ENCODE measurements at places on chromosomes 2 and 18.

GRCh38 chr2:222439692-222440091 is 15.3 kb downstream of the SGPP2 start:
- DNase-seq, result no peak

- DNase-seq, result no peak
These were observed 20.6 kb downstream of the TEX44 start for GRCh38 chr2:231613331-231613662.

GRCh38 chr2:53786352-53786704 is 425 bp downstream of the ASB3 start:
- no peak for DNase-seq

- no peak for DNase-seq
These were observed 29.4 kb downstream of the ITM2C start for GRCh38 chr2:230893841-230894781.

Measured in NCI-H1048 (cell line).